ENCODE measurements at places on chromosomes 11 and 22. TPM values are rescaled to one million over a fixed set of nuclear protein-coding genes. Genes with fewer than 3 reads are reported as not detected.

GRCh38 chr22:22703715-22704114, 59.3 kb downstream of the GGTLC2 start:
- no peak for DNase-seq

GRCh38 chr11:123742724-123743120, 1.3 kb upstream of the ZNF202 start:
- no peak for DNase-seq

DNA sequence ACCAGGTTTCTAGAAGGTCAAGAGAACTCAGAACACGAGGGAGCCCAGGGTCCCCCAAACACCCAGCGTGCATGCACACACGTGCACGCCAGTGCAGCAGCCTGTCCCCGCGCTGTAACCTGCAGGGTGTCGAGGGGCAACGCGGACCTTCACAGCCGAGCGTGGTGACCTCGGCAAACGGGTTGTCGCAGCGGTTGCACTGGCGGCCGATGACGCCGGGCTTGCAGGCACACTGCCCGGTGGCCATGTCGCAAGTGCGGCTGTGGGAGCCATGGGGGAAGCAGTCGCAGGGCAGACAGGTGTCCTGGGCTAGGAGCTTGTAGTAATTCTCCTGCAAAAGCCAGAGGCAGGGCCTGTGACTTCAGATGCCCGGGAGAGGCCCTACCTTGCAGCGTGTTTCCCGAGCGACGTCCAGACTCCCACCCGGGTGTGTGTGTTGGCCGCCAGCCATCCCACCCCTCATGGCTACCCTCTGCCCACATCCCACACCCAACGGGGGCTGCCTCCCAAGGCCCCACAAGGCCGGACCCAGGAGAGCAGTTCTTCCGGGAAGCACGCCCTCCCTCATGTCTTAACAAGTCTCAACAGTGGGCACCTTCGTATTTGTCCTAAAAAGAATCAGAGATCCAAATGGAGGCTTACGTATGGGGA, 56.1 kb downstream of the TRMU start:
- DNase-seq: peak; percentile 48

DNA sequence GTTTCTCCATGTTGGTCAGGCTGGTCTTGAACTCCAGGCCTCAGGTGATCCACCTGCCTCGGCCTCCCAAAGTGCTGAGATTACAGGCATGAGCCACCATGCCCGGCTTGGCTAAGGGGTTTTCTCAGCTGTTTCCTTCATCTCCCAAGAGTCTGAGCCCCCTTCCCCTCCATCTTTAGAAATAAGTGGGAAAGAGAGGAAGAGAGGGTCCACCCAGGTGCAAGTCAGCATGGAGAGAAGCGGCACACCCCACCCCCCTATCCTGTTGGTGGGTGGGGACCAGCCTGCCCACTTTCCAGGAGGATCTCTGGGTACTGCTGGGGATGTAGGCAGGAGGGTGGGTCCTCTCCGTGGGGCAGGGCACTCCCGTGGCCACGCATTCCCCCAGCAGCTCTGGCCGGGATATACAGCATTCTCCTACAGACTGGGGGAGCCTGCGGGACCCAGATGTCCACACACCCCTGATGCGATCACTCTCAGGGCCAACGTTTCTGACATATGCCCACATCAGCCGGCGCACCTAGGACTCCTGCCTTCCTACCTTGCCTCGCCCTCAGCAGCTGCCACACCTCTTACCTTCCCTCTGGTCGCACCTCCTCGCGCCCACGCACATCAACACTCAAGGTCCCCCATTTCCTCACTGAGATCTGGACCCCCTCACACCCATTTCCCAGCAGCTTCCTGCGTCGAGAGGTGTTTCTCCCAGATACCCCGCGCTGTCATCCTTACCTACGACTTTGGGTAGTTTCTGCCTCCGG, 8.9 kb downstream of the SCARF2 start:
- DNase-seq: no peak

- DNase-seq: no peak
Observed at GRCh38 chr11:88402192-88402715, 64.7 kb upstream of the CTSC start.

GRCh38 chr11:69864686-69865661, 45.8 kb upstream of the FGF3 start:
- no peak for DNase-seq

DNA sequence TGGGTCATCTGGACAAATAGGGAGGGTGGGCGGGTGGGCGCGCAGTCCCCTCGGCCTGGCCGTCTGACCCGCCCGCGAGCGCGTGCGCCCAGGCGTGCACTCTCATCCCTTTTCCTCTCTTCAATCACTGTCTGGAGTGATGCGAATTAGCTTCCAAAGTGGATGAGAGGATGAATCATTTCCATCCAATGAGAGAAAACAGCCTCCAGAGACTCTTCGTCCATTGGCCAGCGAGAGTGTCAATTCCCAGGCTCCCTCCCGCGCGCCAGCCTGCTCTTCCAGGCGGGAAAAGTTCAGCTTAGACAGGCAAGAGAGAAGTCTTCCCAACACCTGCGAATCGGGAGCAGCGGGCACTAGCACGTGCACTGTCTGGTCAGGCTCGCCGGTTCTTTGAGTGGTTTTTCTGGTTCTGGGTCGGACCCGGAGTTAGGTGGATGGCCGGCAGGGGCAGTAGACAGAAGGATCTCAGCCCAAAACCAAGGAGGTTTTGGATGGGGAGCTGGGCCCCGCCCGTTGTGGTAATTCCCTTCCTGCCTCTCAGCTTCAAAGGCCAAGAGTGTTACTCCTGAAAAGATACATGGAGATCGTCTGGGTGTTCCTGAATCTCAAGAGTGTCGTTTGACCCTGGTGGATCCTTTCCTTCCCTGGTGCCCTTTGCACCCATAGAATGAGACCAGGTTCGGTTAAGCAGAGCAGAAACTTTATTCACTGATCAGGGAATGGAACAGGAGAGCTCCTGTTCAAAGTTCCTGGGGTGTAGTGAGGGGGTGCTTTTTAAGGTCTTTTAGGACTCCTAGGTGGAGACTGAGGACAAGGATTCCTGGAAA, 33.4 kb upstream of the GLYATL1 start:
- DNase-seq: peak; percentile 54

DNA sequence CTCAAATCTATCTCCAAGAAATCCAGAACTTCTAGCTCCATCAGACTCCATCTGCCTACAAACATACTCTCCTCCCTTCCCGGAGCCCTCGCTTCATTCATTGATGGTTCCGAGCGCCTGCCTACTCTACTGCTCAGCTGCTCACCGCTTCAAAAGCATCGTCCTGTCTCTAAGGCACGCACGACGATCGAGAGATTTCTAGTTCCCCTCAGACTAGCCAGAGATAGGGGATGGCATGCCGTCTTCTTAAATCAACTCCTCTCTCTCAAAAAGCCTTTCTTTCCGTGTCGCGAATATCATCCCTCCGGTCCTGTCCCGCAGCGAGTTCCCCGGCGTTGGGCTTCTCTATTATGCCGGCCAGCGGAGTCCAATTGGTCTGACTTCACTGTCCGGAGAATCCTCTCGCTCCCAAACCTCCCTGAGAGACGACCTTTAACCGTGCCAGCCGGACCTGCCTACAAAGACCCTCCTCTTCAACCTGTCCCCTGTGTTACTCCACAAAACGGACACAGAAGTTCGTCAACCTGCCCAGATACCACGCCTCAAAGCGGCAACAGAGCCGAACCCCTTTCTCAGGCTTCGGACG, 592 bp downstream of the EEF1G start:
- no peak for DNase-seq

- no peak for DNase-seq
Observed at GRCh38 chr11:61163714-61164605, 2.7 kb upstream of the VPS37C start.

DNA sequence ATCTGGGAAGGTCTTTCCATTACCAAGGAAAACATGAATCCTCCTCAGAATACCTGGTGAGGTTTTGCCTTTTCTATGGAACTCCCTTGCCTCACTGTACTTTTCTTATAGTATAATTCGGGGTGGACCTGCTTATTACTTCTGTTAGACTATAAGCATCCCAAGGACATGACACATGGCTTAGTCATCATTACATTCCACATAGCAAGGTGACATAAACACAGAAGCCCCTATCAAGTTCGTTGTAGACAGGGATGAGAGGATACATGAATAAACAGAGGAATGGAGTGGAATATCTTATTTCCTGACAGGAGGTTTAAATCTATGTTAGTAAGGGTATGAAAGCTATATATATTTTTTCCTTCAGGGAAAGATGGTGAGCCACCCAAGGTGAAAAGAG, 532.2 kb upstream of the CCDC90B start:
- DNase-seq: no peak

DNA sequence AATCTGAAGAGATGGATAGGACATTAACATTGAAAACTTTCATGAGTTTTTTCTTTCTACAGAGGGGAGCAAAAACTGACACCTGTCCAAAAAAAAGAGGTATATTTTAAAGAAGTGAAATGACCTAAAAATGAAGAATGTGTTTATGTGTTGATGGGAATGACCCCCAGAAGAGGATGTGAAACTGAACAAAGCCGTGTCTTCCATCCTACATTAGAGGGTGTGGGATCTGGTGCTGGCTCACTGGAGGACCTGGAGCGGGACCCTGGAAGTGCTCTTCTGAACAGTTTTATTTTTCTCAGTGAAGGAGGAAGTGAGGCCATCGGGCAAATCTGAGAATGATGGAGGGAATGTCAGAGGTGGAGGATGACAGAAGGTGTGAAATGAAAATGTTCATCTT, 470.1 kb downstream of the NTM start:
- no peak for DNase-seq

GRCh38 chr22:37711490-37711889, 14.6 kb downstream of the TRIOBP start:
- no peak for DNase-seq

- DNase-seq: no peak
Observed at GRCh38 chr22:40265783-40266182, 80.5 kb upstream of the ADSL start.

GRCh38 chr22:36839356-36840073, 21.3 kb upstream of the NCF4 start:
- DNase-seq: no peak

GRCh38 chr11:111344032-111344431, 35.0 kb downstream of the POU2AF1 start:
- peak; percentile 78 for DNase-seq

DNA sequence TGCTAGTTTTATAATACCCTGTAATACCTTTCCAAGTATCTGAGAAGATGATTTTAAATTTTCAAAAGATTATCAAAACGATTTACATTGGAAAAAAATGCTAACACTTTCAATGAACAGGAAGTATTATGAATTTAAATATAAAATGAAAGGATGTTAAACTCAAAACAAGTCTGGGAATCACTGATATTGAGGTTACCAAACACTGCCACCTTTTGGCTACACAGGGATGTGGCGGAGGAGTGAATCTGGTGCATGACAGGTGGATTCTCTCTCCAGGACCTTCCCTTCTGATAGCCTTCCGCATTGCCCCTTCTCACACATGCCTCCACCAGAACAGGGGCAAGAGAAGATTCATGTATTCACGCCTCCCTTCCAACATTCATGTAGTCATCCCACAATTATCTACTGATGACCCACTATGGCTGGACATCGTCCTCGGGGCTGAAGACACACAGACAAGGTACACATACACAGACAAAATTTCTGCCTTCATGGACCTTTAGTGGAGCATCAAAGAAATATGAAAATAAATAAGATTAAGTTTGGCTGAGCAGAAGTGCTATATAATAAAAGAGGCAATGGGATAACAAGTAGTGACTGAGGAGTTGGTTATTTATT, 34.7 kb downstream of the ATG16L2 start:
- no peak for DNase-seq

DNA sequence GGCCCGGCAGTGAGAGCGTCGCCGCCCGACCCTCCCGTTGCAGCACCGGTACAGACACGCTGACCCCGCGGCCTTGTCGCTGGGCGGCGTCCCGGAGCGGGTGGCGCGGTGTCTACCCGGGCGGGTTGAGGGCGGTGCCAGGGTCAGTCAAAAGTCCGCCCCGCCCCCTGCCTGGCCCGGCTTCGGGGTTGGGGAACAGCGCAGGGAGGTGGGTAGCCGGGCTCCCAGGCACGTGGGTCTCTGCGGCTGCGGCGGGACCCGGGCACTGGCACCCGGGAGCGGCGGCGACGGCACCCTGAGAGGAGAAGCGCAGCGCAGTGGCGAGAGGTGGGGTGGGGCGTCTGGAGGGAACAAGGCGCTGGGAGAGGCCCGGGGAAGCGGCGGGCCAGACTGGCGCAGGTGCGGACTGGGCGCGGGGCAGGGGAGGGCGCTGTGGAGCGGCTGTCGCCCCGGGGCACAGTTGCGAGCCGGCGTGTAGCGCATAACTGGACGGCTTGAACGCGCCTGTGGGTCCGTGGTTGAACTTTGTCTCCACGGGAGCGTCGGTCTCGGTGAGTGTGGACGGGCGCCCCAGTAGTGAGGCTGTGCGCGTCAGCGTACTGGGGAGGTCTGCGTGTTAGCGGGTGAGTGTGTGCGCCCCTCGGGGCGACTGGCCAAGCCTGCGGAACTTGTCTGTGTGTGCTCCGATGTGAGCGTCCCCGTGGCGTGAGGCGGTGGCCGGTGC, at the start of gene P2RY2:
P2RY2 (plus strand) TSS at position 176 of the 724 bp plus-strand sequence. CDS start 15,879 bp downstream, outside the sequence.
- DNase-seq: peak; percentile 95

DNA sequence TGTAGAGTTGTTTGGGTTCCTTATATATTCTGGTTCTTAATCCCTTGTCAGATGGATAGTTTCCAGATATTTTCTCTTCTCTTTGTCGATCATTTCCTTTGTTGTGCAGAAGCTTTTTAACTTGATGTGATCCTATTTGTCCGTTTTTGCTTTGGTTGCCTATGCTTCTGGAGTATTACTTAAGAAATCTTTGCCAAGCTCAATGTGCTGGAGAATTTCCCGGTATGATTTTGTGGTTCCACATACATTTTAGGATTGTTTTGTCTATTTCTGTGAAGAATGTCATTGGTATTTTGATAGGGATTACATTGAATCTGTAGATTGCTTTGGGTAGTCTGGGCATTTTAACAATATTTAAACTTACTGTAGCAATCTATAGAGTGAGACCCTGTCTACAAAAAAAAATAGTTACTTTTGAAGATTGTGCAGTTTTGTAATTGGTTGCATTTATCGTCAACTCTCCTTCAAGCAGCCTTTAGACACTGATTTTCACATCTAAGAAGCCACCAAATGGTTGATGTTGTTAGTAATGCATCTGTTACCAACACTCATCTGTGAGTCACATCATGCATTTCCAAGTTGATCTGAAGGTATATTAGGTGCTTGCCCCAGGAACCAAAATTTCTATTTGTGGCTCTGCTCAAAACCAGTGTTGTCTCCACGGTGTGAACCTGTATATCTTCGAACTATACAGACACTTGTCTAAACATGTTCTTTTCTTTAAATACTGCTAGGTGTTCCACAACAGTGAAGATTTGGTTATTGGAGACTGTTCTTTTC, 21.4 kb downstream of the XRCC6 start:
- no peak for DNase-seq

Gene CCDC116
- total RNA-seq: 0.22 TPM

Gene OR51A2
- not detected for total RNA-seq

Gene UBQLN3
- total RNA-seq: not detected

Gene ZNF280B
- total RNA-seq: 0.54 TPM

Gene ANO9
- 0.46 TPM for total RNA-seq

Gene OR5AR1
- total RNA-seq: not detected

Gene DEUP1
- not detected for total RNA-seq

Gene ABCG4
- not detected for total RNA-seq

Gene VPREB1
- not detected for total RNA-seq
